Fibroblast of skin of abdomen (primary cell): ENCODE measurements at places on chromosomes 6 and 20.

GRCh38 chr6:41553405-41553999 is 7.3 kb downstream of the FOXP4 start:
- DNase-seq: no peak

GRCh38 chr6:157164972-157165371 is 158.3 kb downstream of the TMEM242 start:
- DNase-seq: peak; percentile 40

- DNase-seq: no peak
Observed at GRCh38 chr20:59774921-59775686, 158.3 kb downstream of the SYCP2 start.

DNA sequence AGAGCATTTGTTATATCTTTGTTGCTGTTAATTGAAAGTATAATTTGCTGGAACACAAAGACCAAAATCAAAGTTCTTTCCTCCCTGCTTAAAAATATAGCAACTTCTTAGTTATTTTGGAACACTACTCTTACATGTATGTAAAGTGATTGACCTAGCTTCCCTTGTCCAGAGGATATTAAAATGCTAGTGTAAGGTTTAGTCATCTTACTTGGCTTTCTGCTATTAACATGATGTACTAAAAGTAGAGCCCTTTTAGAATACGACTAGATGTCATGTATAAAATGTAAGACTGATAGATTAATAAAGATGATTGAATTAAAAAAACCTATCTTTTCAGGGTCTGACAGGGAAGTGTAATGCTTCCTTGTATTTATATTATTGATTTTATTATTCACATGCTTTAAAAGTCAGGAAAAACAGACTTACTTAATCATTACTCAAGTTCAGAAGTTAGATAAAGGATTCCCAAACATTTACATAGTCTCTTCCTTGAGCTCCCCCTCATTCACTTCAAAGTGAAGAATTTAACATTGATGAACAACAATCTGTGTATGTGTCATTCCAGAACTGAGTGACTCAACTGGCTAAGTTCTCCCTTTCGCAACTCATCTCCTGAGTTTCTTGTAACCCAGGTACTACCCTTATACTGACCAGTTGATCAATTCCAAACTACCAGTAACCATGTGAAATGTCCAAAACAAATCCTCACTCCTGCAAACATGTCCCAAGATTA is 50.9 kb downstream of the BTBD9 start:
- DNase-seq: peak; percentile 59

GRCh38 chr20:17799575-17800227 is 99.9 kb downstream of the BANF2 start:
- DNase-seq: no peak

GRCh38 chr6:29938746-29939508 is 3.4 kb upstream of the HLA-A start:
- DNase-seq: no peak

DNA sequence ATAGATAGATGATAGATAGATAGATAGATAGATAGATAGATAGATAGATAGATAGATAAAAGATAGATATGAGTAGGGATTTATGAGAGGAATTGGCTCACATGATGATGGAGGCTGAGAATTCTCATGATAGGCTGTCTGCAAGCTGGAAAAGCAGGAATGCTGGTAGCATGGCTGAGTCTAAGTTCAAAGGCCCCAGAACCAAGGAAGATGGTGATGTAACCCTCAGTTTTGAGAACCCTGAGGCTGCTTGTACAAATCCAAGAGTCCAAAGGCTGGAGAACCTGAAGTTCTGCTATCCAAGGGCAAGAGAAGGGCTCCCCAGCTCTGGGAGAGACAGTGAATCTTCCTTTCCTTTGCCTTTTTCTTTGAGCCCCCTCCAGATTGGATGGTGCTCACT is 210.8 kb downstream of the RFPL4B start:
- no peak for DNase-seq

DNA sequence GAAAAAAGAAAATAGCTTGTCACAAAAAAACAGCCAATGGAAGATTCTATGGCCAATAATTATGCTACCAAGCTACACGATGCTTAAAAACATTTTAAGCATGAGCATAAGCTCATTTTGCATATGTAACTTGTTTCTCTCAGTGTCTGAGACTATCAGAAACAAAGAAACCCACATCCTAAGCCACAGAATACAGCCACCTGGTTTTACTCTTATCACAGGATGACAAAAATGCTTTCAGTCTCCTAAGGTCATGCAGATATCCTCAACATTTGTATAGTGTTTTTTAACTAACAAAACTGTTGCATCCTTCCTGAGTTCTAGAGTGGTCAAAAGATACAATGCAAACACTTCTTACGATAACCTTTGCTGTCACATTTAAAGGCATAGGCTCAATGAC is 172.1 kb upstream of the RUNX2 start:
- no peak for DNase-seq

DNA sequence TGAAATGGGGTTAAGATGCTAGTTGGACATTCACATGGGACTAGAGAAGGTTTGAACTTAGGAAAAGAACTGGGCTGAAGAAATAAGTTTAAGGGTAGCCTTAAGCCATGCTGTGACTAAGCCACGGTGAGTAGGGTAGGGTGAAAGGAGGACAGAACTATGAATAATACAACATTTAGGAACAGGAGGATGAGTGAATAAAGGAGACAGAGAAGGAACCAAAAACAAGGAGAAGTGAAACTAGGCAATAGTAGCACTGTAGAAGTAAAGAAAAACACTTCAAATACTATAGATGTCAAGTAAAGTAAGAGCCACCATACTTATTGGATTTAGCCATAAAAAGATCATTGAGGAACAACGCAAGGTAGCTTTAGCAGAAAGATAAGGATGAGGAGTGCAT is 111.2 kb downstream of the KCNQ5 start:
- DNase-seq: no peak

GRCh38 chr6:110674096-110674495 is 141.2 kb downstream of the CDK19 start:
- DNase-seq: no peak

DNA sequence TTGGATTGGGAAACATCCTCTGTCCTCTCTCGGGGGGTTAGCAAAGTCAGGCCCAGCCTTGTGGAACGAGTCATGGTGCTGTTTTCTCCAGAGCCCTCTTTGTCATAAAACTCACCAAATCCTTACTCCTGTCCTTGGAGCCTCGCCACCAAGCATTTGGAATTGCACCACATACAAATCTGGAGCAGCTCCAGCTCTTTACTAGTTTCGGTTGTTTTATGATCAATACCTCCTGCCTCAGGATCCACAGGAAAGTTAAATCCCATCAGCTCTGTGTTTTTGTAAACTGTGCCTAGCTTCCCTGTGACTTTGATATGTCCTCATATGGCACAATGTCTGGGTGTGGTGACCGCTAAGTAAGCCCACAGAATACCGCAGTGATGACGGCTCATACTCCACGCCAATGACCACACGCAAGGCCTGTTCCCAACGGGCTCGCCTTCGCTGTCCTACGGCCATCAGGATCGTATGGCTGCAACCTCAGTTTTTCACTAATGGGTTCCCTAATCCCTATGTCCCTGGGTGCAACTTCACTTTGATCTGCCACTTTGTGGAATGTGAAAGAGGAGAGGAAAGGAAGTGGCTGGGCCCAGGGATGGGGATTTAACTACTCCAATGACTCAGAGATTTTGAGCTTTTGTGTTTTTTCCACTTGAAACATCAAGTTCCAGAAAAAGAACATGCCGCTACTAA is 111.3 kb upstream of the FOXQ1 start:
- DNase-seq: peak; percentile 74

- no peak for DNase-seq
Observed at GRCh38 chr6:138716013-138716412, 57.6 kb upstream of the CCDC28A start.

GRCh38 chr6:44999066-44999465 is 329.1 kb upstream of the RUNX2 start:
- DNase-seq: no peak

DNA sequence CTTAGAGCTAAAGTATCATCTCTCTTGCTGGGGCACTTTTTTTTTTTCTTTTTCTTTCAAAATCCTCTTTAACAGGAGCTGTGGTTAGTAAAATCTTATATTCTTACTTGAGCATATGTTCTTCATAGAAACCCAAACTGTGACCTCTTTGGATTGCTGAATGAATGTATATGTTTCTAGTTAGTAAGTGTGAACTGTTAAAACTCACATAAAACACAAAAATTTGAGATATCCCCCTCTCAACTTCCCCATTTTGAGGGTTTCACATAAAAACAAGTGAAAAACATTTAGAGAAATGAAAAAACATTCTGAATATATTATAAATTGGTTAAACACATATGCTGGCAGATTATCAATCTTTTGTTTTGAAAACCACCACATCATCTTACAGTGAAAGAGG is 78.1 kb downstream of the INSM1 start:
- DNase-seq: no peak

GRCh38 chr6:11727346-11727997 is 51.1 kb downstream of the ADTRP start:
- no peak for DNase-seq

GRCh38 chr20:40652441-40652987 is 36.5 kb downstream of the MAFB start:
- peak; percentile 77 for DNase-seq

- peak; percentile 39 for DNase-seq
Observed at GRCh38 chr6:5403609-5404008, 142.3 kb downstream of the FARS2 start.

DNA sequence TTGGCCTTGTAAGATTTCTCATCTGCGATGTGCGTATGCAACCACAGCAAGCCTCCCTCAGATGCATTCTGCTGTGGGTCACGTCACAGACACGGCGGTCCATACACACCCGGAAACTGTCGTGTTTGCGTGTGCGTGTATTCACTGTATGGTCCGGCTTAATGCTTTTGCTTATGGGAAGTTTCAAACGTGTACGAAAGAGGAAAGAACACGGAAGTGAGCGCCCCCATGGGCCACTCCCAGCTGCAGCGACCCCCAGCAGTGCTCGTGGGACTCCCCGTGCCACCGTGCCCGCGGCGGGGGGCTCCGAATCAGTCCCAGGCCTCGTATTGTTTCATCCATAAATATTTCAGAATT is 10.2 kb downstream of the DLL1 start:
- DNase-seq: no peak
